ENCODE measurements at places on chromosomes 11 and 22.
A peak's percentile ranks its signal among the peaks of the same experiment; 100 is the strongest.

DNA sequence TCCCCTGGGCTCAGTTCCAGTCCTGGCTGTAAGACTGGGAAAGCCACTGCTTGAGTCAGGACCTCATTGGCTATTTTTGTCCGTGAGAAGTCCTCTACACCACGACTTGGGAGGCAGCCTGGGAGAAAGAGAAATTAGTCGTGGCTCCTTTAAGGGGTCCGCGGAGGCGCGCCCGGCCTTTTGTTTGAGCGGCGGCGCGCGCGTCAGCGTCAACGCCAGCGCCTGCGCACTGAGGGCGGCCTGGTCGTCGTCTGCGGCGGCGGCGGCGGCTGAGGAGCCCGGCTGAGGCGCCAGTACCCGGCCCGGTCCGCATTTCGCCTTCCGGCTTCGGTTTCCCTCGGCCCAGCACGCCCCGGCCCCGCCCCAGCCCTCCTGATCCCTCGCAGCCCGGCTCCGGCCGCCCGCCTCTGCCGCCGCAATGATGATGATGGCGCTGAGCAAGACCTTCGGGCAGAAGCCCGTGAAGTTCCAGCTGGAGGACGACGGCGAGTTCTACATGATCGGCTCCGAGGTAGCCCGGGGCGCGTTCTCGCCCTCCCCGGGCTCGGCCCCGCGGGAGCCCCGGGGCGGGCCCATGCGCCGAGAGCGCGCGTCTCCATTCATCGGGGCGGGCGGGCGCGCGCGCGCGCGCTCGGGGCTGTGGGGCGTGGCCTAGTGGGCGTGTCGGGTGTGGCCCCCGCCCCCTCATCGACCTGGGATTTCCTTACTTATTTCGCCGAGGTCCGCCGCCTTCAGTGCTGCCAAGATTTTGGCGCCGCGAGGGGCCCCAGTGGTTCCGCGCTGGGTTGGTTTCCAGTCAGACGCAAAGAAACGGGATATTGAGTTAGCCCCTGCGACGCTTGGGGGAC, at the start of gene SMARCB1:
SMARCB1 (plus strand) TSS at position 215 of the 848 bp plus-strand sequence; CDS start at position 419, 204 bp downstream.
- DNase-seq: peak; percentile 79

DNA sequence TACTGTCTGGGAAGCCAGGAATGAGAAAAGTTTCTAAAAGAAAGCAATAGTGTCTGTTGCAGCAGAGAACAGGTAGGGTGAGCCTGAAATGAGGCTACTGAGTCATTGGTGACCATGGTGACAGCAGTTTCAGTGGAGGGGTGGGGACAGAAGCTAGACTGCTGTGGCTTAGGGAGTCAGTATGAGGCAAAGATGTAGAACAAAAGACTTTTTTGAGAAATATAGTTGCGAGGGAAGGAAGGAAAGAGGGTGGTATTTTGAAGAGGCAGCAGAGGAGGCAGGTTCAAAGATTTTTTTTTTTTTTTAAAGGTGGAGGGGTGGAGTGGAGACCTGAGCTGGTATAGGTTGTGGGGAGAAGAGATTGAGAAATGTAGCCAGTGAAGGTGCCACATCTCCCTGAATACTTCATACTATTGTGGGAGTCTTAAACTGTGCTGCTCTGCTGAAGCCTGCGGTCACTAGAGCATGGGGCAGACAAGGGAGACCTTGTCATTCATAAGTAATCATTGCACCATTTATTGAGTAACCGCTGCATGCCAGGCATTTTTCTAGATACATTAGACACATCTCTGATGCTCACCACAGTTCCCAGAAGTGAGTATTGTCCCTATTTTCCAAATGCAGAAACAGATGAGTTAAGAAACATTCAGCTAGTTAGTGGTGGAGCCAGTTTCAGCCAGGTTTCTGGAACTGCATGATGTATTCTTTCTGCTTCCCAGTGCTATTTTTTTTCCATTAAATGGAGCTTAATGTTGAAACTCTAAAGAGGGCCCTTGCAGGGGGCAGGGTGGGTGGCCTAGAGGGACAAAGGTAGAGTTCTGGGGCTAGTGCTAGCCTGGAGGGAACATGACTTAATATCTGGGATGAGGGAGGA, 49.9 kb downstream of the STIM1 start:
- peak; percentile 86 for DNase-seq

GRCh38 chr22:44249376-44250147, 63.2 kb downstream of the SHISAL1 start:
- no peak for DNase-seq

GRCh38 chr22:41540006-41540315, 4.3 kb downstream of the POLR3H start:
- no peak for DNase-seq

DNA sequence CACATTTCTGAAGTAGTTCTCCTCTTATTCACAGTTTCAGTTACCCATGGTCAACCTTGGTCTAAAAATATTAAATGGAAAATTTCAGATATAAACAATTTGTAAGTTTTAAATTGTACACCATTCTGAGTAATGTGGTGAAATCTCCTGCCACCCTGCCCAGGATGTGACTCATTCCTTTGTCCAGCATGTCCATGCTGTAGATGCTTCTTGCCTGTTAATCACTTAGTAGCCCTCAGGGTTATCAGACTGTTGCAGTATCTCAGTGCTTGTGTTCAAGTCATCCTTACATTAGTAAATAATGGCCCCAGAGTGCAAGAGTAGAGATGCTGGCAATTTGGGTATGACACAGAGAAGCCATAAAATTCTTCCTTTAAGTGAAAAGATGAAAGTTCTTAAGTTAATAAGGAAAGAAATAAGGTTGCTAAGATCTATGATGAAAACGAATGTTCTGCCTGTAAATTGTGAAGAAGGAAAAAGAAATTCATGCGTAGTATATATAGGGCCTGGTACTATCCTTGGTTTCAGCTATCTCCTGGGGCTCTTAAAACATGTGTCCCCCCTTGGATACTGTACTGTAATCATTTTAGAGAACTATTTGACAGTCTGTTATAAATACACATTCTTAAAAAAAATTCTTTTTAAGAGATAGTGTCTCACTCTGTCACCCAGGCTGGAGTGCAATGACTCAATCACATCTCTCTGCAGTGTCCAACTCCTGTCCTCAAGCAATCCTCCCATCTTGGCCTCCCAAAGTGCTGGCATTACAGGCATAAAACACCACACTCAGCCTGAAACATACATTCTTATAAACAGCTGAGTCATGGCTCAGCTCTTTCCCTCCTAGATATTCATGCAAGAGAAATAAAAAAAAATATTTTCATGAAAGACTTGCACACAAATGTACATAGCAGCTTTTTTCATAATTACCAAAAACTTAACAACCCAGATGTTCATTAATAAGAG, 31.3 kb downstream of the MTNR1B start:
- DNase-seq: no peak

DNA sequence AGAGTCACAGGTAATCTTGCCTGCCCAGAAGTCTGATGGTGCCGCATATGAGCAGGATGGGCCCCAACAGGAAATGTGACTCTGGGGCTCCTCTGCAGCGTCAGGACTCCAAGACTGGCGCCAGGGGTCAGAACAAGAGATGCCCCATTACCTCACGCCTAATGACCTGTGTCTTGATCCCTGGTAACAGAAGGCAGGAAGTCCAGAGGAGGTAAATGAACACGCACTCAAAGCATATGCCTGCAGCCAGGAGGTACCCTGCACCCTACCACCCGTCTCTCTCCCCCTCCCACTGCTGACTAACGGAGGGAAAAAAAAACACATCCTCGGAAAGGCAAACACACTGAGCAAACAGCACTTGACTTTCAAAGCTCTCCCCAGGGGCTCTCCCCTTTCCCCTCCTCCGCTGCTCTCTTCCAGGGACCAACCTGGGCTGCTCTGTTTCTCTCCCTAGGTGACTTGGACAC, 37.3 kb downstream of the ABCC8 start:
- DNase-seq: no peak

- DNase-seq: no peak
Measured at GRCh38 chr11:95608093-95608492, 181.5 kb downstream of the FAM76B start.

DNA sequence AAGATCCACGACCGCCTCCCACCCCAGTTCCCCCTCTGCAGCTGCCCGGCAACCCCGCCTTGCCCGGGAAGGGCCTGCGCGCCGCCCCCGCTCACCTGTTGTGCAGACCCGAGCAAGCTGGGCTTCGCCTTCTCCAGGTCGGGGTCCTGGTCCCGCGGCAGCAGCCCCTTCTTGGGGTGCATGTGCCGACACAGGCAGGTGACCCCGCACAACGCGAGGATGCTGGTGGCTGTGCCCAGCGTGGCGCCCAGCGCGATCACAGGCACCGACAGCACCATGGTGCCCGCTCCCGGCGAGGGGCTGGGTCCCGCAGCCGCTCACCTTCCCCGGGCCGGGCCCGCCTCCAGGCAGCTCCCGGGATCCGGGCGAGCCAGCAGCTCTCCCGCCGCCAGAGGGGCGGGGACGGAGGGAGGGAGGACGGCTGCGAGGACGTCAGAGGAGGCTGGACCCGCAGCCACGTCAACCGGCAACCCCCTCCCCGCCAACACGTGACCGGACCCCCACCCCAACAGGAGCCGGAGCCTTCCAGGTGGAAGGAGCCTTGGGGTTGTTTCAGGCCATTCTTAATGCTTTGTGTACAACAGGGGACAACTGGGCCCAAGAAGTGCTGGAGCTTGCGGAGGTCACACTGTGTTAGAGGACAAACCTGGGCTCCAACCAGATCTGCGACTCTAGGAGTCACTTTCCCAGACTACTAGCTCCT, at the start of gene SYT13:
SYT13 (minus strand) TSS at position 412 of the 703 bp plus-strand sequence; CDS start at position 278, 134 bp downstream.
- no peak for DNase-seq

DNA sequence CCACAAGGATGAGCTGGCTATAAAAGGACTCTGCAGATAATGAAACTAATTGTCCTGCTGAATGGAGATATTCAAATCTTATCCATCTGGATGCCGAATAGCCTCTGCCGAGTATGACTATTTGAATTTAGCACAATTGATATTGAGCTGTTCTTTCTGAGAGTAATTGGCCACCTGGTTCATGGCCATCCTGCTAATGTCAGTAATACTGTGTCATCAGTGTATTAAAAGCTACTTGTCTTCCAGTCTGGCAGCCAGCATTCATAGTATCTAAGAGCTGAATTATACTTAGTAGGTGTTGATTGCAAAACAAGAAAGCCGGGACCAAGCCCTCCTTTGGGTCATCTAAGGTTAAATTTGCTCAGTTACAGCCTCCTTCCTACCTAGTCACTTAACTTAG, 310.7 kb upstream of the NCAM1 start:
- no peak for DNase-seq

- DNase-seq: no peak
Measured at GRCh38 chr11:27388001-27388400, 25.0 kb upstream of the CCDC34 start.

DNA sequence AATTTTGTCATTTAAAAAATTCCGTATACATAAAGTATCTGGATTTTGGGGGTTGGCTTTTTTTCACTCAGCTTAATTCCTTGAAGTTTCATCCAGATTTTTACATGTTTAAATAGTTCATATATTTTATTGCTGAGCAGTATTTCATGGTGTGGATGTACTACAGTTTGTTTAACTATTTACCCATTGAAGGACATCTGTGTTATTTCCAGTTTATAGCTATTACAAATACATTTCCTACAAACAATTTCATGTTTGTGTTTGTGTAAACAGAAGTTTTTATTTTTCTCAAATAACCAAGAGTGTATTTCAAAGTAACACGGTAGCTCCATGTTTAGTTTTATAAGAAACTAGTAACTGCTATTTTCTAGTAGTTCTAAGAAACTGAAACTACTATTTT, 299.7 kb upstream of the ANO3 start:
- no peak for DNase-seq

- DNase-seq: no peak
Measured at GRCh38 chr11:58691675-58692074, 40.1 kb downstream of the GLYAT start.
